ENCODE measurements at places on chromosomes 12 and 14.
A peak's percentile ranks its signal among the peaks of the same experiment; 100 is the strongest.

DNA sequence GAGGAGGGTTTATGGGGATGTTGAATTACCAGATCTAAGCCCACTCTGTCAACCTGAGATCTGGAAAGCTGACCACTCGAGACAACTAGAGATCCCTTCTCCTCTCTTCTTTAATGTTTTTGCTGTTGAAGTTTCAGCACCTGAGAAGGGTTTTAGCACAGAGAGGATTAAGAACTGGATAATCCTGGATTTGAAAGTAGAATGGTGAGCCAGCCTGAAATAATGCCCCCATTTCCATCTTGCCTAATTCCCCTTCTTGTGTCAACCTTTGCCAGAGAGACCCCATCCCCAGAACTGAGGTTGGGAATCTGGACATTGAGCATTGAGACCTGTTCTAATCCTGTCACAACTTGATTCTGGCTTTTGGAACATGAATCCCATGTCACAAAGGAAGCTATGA lies 87.8 kb upstream of the RFLNA start:
- DNase-seq, result no peak

DNA sequence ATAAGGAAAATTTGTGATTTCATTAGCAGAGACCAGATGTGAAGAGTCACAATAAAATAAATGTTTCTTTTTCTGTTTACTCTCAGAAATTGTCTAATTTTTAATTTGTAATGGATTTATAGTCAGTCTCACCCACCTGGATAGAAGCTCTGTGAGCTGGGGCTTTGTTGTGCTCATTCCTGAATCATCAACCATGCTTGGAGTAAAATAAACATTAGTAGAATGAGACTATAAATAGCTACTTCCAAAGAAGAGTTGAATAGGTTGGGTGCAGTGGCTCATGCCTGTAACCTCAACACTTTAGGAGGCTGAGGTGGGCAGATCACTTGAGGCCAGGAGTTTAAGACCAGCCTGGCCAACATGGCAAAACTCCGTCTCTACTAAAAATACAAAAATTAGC lies 185.3 kb upstream of the FBXO33 start:
- DNase-seq, result no peak

DNA sequence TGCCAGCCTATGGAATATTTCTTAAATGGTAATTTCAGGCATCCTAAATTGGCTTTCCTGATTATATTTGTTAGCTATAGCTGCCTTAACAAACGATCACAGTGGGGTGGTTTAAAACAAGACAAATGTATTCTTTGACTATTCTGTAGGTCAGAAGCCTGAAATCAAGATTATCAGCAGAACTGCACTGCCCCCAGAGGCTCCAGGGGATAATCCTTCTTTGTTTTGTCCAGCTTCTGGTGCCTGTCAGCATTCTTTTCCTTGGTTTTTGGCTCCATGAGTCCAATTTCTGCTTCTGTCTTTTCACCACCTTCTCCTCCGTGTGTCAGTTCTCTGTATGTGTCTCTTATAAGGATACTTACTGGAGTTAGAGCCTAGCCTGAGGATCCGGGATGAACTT lies 1282.2 kb upstream of the USP15 start:
- DNase-seq, result no peak

DNA sequence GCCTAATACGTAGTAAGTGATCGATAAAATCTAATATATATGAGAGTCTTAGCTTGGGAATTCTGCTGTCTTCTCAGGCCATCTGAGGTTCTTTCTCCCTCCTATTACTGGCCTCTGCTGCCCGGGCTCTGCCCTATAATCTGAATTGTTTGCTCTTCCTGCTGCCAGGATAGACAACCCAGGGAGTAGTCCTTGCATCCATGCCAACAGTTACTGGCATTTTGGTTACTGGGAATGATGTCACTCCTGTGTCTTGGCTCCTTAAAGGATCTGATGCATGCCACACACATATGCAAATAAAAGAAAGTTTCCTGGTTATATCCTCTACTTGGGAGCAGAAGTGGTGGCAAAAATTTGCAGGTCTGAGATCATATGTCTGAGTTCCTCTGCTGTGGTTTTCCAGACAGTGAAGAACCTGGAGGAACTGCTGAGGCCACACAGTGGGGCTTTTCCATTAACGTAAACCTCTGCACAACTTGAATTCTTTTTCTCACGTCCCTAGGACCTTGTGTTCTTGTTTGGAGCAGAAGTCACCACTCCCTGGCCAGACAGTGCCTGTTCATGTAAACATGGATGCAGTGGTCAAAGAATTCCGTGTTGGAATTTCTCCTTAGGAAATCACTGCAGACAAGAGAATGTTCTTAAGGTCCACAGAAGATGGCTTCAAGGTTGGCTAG lies 320.6 kb upstream of the TBX3 start:
- DNase-seq, result no peak

DNA sequence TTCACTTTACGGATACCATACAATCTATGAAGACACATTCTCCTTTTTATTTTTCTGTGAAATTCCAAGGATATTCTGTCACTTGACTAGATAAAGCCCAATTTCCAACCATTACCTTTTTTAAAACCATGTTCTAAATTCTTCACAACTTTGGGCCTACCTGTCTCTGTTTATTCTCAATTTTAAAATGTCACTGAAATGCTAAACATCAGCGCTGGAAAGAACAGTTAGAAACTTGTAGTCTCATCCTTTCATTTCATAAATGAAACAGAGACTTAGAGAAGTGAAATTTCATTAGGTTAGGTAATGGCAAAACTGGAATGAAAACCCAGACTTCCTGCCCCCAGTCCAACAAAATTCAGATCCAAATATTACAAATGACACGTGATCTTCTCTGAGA lies 396.2 kb downstream of the CCDC91 start:
- DNase-seq, result no peak

GRCh38 chr12:126389961-126390360 lies 1324.7 kb downstream of the AACS start:
- DNase-seq, result no peak

DNA sequence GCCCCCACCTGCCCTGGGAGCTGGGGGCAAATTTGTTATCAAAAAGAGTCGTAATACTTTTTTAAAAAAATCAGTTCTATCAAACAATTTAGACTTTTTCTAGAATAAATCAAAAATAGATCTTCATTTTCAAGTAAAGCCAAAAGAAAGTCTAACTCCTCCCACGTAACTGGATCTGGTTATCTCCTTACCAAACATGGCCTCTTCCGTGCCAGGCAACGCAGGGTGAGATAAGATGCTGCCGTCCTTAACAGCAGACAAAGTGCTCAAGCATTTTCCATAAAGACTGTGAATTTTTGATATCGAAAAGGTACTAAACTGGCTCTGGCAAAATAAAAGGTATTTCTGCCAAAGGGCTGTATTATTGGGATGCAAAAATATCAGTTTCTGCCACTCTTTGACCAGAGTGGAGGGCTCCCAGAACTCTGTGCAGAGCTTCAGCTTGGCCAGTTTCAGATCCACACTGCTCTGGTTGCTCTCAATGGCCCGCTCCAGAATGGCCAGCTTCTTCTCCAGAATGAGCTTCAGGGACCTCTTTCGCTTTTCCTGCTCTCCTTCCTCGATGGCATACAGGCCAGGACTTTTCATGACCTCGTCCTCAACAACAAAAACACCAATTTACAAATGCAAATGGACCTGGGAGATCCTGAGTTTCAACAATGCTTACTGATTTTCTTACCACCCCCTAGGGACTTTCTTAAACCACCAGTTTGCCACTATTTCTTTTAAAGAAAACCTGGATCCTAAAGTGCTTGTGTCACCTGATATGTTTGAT lies 29.0 kb downstream of the NRDE2 start:
- no peak for DNase-seq

DNA sequence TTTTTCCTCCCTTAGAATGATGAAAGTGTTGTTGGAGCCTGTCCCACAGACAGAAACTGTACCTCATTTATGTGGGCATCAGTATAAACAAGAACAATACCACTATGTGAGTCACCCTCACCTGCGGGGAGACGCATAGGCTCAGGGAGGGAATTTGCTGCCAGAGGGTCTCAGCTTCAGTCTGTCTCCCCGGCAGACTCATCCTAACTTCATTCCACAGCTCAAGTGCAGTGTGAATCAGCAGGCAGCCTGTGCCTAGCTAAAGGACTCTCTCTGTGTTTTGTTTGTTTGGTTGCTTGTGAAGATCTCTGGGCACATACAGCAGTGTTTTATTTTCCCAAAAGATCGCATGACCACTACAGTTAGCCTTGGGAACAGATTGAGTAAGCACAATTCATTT lies 98.9 kb downstream of the PRKCH start:
- DNase-seq, result no peak

GRCh38 chr14:91398707-91399106 lies 18.9 kb downstream of the CCDC88C start:
- DNase-seq, result no peak

GRCh38 chr12:11724888-11725311 lies 75.4 kb downstream of the ETV6 start:
- peak; percentile 53 for DNase-seq
